ENCODE measurements at places on chromosomes 16 and 17.

DNA sequence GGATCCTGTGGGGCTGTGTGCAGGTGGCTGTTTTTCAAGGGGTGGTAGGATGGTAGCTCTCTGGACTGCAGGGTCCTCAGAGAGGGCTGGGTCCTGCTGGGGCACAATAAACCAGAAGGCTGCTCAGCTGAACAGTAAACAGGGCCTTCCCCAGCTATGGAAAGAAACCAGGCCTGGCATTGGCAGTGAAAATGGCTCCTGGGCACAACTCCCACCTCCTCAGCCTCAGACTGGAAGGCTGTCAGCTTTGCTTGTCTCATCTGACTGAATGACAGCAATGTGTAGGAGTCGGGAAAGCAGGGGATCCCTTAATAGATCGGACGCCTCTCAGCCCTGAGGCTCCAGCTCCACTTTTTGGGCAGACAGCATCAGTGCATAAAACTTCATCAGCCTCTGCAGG, 59.8 kb upstream of the NLRP1 start:
- no peak for DNase-seq

- no peak for DNase-seq
Observed at GRCh38 chr16:89050119-89050867, 43.4 kb upstream of the ACSF3 start.

DNA sequence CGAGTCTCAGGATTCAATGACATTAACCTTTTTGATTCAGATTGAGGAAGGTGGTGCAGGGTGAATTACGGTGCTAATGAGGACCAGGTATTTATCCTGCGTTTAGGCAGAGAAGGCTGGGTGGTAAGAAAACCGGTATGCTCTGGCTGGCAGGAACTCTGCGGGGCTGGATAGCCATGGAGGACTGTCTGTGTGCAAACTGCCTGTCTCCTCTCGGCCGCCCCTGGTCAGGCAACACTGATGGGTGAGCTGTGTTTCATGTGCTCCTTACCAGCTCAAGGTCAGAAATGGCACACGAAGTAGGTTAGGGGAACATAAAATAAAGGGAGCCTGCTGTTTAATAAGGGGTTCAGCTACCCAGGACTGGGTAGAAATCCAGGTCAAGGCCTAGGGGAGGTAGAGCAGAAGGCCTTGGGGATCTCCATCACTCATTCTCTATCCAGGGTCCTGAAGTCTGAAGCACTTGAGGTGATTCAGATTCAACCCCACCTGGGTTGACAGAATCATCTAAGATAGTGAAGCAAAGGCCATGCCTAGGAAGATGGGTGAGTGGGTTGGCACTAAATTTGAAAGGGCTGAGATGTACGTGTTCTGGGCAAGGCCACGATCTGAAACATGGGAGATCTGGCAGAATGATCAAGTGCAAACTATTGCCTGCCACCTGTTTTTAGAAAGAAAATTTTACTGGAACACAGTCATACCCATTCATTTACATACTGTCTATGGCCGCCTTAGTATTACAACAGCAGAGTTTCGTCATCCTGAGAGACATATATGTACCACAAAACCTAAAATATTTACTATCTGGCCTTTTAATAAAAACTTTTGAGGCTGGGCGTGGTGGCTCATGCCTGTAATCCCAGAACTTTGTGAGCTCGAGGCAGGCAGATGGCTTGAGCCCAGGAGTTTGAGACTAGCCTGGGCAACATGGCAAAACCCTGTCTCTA, 292.5 kb downstream of the XYLT1 start:
- no peak for DNase-seq

DNA sequence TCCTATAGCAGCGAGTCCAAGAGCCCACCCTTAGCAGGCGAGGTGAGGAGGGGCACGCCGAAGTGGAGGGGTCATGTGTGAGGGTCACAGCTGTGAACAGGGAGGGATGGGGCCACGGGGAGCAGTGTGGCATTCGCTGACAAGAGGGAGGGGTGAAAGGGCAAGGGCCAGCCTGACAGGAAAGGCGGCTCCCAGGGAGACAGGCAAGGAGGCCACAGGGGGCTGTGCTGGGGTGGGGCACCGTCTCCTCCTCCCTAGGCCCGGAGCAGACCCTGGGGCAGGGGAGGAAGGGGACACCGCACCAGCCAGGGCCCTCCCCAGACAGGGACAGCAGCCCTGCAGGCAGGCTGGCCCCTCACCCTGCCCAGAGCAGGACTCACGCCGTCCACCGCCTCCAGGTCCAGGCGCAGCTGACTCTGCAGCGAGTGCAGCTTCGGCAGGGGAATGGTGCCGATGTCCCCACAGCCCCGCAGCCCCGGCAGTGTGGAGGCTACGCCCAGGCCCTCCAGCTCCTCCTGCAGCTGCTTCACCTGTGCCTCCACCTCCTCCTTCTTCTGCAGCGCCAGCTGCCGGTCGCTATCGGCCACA, 15.1 kb downstream of the GNPTG start:
- no peak for DNase-seq

DNA sequence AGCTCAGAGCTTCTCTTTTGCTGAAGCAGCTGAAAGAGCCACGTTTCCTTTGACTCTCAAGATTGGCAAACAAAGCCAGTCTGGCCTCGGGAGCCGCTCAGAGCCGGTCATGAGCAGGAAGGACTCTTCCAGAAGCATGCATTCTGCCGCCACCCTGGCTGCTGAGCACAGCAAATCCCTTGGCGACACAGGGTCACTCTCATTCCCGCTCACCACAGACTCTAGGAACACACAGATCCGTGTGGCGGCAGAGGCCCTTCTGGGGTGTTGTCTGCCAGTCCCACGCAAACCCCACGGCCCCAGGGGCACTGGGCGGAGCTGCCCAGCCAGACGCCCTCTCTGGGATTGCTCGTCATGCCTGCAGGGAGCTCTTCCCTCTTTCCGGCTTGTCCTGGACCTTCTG, 157.0 kb downstream of the C16orf95 start:
- no peak for DNase-seq

DNA sequence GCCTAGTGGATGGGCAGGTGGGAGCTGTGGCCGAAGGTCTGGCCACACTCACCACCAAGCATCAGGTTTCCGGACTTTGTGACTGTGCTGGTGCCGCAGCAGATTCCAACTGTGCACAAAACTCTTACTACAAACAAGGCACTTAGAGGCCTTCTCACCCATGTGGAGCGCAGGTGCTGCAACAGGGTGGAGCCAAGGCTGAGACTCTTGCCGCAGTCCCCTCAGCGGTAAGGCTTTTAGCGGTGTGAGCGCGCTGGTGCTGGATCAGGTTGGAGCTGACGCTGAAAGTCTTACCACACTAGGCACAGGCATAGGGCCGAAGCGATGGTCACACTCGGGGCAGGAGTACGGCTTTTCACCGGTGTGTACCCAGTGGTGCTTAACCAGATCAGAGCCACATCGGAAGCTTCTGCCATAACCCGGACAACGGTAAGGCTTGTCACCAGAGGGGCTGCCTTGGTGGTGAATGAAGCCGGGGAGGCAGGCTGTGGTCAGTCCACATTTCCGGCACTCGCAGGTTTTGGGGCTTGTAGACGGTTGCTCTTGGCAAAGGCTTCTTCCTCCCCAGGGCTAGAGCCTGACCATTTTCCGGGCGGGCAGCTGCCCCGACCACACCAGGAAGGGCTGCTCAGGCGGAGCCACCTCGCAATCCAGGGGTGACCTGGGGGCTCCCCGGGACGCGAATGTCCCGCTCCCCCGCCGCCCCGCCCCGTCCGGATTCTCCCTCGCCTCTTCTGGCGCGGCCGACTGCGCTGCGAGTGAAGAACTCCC, 1.0 kb upstream of the ARMC5 start:
- no peak for DNase-seq

GRCh38 chr17:32941419-32942032, 13.6 kb downstream of the TMEM98 start:
- no peak for DNase-seq

Data from stimulated activated CD4-positive, alpha-beta T cell treated with anti-CD3 and anti-CD28 coated beads, Interleukin-1b, Interleukin-23, amount 100 ng/mL, for 1 hour (primary cell).